ENCODE measurements at places on chromosomes 2 and 18.

GRCh38 chr2:28349546-28350165 is 43.0 kb upstream of the FOSL2 start:
- DNase-seq = no peak

DNA sequence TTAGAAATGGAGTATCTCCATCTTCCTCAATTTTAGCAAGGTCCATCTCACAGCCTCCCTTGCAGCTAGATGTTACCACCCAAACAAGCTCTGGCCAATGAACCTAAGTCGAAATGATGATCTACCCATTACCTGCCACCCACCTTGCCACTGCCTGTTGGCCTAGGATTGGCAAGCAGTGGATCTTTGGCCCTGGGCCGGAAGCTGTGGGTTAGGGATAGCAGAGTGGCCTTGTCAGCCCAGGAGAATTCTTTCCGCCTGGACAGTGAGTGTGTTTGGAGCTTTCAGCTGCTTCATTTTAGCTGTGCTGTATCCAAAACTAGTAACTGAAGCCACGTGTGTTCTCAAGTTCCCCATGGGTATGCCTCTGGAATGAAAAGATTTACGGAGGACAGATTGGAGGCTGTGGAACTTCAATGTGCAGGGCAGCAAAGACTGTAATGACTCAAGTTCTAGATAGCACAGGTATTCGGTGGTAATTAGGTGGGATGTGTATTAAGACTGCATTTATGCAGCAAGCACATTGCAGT is 7.7 kb upstream of the PARD6G start:
- no peak for DNase-seq

- no peak for DNase-seq
These were observed 158.4 kb downstream of the RNF152 start for GRCh38 chr18:61734396-61734795.

DNA sequence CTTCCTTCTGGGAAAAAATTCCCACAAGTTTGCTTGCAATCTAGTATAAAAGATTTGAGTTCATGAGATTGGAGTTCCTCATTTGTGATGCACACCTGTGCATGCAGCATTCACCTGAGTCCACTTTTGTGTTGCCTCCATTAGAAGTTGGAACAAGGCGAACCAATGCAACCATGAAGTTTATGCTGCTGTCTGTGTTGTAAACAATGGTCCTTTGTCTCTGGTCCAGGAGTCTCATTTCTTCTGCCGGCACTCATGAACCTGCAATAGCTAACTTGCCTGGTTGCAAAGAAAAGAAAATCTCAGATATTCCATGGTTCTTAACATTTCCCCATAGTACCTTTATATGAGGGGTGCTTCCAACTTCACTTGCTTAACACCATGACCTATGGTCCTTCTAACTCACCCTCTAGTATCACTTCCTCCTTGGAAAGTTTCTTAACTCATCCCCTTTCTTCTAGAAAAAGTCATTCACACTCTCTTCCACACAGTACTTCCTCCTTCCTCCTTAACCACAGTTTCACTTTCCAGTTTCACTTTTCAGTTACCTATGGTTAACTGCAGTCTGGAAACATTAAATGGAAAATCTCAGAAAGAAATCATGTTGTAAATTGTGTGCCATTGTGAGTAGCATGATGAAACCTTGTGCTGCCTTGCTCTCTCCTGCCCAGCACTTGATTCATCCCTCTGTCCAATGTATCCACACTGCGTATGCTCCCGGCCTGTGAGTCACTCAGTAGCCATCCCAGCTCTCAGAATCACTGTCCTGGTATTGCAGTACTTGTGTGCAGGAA is 128.8 kb upstream of the TRIB2 start:
- DNase-seq = no peak

- no peak for DNase-seq
These were observed 109.3 kb downstream of the ANTXR1 start for GRCh38 chr2:69122271-69122670.

DNA sequence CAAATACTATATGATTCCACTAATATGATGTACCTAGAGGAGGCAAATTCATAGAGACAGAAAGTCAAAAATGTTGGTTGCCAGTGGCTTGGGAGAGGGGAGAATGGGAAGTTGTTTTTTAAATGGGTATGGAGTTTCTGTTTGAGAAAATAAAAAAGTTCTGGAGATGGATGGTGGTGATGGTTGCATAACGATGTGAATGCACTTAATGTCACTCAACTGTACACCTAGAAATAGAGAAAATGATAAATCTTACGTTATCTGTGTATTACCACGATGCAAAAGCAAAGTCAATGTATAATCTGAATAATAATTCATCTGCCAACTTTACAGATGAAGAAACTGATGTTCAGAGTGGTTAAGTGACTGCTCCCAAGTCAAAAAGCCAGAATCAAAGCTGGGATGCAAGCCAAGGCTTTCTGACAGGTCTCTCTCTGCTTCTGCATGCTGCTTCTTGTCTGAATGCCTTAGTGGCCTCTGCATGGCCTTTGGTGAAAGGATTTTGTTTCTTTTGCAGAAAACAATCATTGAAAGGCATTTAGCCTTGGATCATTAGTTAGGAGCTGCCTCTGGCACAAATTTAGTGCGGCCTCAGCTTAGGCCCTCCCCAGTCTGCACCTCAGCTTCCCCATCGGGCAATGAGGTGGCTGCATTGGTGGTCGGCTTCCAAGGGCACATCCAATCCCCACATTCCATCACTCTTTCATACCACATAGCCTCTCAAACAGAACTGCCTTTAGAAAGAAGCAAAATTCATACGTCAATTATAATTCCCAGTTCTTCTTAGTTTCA is 46.5 kb upstream of the MYCN start:
- DNase-seq = no peak

DNA sequence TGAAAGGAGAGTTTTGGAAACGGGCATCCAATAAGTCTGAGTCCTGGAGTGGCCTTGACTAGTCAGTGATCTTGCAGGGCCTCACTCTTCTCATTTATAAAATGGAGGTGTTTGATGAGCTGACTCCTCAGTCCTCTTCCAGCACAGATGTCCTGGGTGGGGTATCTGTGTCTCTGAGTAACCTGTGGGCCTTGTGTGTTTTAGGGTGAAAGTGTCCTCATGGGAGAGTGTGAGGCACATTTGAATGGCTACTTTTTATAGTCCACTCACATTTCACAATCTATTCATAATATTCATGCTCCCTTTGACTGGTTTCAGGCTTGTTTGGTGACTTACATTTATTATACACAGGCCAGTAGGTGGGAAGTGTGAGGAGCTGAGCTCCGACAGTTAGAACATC is 106.4 kb upstream of the CELF4 start:
- no peak for DNase-seq

DNA sequence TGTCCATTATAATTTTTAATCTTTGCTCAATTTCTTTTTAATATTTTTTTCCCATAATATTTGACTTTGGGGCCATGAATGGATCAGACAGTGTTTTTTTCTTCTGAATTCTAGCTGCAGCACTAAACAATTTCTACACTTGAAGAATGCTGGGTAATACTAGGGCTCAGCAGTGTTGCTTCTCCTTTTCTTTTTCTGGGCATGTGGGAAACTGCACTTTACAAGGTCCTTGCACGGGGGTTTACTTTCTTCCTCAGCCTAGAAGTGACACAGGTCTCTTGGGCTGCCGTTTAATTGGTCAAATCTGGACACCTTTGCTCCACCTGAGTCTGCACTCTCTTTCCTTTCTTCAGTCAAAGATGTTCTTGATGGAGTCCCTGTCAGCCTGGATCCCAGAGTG is 135.4 kb upstream of the APCDD1 start:
- no peak for DNase-seq

DNA sequence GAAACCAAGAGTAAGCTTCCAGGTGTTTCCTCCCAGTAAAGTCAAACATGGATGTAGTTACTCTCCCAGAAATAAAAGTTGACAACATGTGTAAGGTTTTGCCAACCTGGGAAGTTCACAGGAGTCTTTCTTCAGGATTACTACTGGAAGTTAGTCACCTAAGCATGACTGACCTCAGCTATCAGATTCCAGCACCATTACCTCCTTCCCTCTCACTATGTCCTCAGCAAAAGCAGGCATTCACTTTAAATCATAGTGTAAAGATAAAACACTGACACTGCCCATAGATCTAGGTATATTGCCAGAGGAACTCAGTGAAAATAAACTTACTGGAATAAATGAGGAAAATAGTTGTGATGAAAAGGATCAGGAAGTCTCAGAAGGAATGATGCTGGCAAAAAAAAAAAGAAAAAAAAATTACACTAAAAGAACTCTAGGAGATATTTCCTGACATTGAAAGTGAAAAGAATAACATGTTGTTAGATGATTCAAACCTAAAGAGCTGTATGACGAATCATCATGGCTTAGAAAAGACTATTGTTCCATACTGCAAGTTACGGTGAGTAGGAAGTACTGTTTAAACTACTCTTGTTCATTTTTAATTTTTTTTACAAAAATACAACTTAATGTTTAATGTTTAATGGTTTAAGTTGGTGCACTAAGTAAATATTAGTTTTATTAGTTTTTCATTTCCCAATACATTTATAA is 484.5 kb upstream of the ZNF804A start:
- DNase-seq = no peak

GRCh38 chr2:171109020-171109419 is 51.7 kb downstream of the TLK1 start:
- no peak for DNase-seq

DNA sequence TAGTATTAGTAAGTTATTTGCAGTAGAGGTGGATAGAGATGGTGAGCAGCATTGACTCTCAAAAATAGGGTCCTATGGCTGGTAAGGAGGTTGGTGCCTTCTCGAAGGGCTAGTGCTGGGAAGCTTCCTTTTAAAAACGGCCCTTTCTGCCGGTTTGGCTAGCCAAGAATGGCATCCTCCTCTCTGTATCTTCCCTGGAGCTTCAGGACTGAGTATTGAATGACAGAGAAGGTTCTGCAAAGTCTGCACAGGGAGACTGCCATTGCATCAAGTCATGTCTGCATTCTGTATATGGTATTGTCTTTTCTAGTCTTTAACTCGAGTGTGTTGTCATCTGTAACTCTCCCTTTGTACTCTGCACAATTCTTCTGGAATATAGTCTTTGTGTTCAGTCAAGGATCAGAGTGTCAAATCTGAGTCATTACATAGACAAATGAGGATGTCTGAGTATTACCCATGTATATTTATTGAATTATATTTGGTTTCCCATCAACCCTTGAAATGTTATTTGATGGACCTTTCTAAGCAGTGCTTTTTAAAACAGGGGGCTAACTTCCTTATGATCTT is 1.1 kb downstream of the LDLRAD4 start:
- no peak for DNase-seq

- no peak for DNase-seq
These were observed 45.6 kb upstream of the TMEM178A start for GRCh38 chr2:39620067-39620466.

DNA sequence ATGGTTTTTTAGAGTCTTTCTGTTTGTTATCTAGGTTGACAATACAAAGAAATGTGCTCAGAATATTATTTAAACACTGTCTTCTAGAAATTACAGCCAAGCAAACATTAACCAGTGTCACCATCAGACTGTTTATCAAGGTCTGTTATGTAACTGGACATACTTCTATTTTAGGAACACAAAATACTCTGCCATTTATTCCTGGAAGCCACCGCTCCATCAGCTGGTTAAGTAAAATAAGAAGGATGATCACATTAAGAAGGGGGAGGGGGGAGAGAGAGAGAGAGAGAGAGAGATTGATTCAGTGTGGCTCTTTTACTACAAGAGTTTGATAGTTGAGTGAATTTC is 47.9 kb downstream of the MBP start:
- DNase-seq = no peak

DNA sequence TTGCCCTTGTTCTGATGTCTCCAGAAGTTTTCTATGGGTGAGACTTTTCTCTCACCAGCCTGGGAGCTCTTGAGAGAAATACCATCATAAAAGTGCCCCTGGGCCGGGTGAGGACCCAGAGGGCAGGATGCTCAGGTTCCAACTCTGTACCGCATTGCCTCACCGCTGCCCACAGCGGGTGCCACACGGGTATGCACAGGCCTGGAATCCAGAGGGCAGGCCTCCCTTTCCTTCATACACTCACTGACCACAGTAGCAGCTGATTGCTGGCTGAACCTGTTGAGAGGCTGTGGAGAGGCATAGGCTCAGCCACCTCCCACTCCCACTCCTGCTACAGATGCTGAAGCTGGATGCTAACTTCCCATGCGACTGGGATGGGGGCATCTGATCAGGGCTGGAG is 293.8 kb downstream of the CYP26B1 start:
- no peak for DNase-seq

- DNase-seq = no peak
These were observed 97.7 kb downstream of the DGKD start for GRCh38 chr2:233451950-233452349.

GRCh38 chr2:170711196-170711773 is 3.9 kb upstream of the SP5 start:
- DNase-seq = no peak

DNA sequence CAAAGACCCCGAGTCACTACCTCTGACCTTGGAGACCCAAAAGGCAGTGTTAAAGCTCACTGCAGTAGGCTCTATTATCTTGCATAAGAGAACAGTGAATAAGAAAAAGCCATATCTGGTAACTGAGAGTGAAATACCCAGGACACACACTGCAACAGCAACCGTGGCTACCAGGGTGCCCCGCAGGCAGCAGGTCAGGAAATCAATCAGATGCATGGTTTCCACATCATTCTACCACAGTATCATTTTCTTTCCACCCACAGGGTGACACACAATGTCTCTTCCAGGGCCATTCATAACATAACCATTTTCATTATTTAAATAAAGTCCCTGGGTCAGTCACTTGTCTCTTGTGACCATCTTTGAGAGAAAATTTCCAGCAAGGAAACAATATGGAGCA is 131.3 kb downstream of the CCBE1 start:
- no peak for DNase-seq

GRCh38 chr2:177394594-177394973 is 2.0 kb downstream of the AGPS start:
- no peak for DNase-seq

DNA sequence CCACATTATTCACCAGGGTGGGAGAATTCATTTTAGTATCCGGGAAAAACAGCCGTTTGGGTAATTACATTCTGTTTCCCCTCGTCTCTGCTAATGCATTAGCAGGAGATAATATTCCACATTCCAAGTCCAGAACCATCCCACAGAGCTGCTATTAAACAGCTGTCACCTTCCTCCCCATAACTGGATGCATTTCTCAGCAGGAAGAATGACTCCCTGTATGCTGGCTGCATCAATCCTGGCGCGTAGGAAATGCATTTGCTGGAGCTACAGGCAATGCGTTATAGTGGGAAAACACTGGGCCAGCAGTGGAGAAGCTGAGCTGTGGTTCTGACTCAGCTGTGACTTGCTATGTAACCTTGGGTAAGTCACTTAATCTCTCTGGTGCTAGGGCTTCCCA is 246.0 kb downstream of the CLIP4 start:
- DNase-seq = no peak

GRCh38 chr2:219912491-219912921 is 285.1 kb downstream of the SLC4A3 start:
- DNase-seq = no peak

DNA sequence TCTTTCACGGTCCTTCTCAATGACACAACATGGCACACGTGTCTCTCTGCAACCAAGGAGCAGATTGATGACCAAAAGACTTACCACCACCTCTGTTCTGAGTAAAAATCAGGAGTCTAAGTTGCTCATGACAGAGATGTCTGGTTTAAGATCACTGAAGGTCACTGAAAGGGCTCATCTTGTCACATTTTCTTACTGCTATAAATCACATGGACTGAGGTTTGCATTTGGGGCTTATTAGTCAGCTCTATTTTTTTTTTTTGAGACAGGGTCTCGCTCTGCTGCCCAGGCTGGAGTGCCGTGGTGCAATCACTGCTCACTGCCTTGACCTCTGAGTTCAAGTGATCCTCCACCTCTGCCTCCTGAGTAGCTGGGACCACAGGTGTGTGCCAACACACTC is 19.4 kb downstream of the CFLAR start:
- no peak for DNase-seq
